ENCODE measurements at places on chromosomes 7 and 10.
A peak's percentile ranks its signal among the peaks of the same experiment; 100 is the strongest.

GRCh38 chr7:8134089-8134733, 127.8 kb downstream of the ICA1 start:
- DNase-seq = peak; percentile 92

- DNase-seq = no peak
Observed at GRCh38 chr7:36657036-36657660, 67.1 kb downstream of the AOAH start.

- DNase-seq = no peak
Observed at GRCh38 chr7:118858651-118859149, 634.2 kb downstream of the ANKRD7 start.

DNA sequence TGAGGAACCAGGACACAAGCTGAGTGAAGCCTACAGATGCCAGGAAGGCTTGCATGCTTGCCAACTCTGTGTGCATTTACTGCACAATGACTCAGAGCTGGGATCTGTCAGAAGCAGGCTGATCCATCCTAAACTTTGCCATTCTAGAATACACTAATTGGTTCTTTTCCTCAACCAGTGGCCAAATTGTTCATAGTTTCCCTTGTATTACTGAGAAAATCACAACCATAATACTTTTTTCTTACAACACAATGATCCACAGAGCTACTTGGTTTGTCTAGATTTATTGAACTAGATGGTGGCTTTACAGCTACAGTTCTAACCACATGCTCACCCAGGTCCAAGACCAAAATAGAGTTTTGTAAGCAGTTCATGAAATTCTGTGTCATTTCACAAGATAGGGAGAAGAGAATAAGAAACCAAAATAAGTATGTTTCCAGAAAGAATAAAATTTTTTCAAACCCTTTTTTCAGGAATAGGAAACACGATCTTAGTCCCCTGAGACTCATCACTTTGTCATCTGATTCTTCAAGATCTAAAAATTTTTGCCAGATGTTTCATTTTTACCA, 21.0 kb upstream of the LRRC17 start:
- DNase-seq = no peak

DNA sequence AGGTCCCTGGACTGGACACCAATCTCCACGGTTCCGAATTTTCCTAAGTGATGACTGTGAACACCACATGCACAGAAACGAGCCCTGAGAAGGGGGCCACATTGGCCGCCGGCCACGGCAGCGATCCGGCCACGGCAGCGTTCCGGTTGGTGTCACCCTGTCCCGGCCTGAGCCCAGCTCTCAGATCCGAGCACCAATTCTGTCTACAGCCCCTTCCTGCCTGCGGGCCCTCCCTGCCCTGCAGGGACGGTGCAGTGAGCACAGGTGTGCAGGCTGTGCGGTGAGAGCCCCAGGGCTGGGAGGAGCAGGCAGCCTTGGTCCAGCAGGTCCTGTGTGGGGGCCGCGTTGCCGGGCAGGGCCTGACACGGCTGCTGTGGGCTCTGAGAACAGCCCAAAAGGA, 29.7 kb upstream of the GPR146 start:
- no peak for DNase-seq

DNA sequence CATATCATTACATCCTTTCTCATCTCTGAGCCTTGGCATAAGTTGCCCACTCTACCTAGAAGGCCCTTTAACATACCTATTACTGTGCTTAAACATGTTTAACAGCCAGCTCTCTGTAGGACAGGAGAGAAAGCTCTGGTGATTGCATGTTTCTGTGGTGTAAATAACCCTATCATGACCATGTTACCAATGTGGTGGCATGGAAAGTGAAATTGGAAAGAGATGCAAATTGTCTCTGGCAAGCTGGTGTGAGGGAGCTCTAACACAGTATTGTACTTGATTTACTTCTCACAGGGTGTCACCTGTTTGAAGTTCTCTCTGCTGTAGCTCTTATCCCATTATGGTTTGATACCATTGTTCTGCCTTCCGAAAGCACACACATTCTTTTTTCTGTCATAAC, 231.8 kb upstream of the DKK1 start:
- no peak for DNase-seq

DNA sequence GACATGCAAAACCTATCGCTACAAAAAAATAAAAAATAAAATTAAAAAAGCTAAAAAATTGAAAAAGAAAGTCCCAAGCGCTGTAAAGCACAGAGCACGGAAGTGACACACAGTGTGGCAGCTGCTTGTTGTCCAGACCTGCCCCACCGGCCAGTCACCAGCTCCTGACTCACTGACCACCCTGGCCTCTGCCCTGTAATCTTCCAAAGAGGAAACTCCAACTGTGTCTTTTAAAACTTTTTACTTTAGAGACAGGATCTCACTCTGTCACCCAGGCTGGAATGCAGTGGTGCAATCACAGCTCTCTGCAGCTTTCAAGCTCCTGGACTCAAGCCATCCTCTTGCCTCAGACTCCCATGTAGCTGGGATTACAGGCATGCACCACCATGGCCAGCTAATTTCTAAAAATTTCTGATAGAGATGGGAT, 23.6 kb downstream of the GNA12 start:
- DNase-seq = no peak

DNA sequence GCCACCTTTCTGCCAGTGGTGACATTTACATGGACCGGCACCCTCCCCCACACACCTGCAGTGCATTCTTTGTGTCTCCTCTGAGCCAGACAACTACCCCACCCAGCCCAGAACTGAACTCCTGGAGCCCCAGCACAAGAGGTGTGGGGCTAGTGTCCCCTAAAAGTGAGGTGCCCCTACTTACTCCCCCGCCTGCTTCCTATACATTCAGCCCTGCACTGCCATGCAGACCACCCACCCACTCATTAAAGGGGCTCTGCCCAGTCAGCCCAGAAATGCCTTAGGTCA, 1.9 kb downstream of the SAP25 start:
- no peak for DNase-seq

- DNase-seq = no peak
Observed at GRCh38 chr7:152369518-152369917, 66.3 kb downstream of the KMT2C start.

DNA sequence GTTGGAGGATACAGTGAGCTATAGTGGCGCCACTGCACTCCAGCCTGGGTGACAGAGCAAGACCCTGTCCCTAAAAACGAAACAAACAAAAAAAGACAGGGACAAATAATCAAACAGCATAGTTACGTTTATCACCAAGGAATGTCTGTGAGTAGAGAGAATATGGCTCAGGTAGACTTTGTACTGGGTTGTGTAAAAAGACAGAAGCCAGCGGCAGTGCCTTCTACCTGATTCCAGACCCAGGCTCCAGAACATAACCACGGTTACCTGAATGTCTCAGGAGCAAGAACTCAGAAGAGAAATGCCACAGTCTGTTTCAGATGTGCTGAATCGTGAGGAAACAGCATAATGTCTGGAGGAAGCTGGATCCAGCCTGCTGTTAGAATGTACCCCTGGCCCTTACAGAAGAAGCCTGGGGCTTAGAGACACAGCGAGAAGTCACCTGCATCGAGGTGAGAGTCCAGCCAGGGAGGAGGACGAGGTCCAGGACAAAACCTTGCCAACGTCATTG, 60.9 kb upstream of the KAT6B start:
- no peak for DNase-seq

DNA sequence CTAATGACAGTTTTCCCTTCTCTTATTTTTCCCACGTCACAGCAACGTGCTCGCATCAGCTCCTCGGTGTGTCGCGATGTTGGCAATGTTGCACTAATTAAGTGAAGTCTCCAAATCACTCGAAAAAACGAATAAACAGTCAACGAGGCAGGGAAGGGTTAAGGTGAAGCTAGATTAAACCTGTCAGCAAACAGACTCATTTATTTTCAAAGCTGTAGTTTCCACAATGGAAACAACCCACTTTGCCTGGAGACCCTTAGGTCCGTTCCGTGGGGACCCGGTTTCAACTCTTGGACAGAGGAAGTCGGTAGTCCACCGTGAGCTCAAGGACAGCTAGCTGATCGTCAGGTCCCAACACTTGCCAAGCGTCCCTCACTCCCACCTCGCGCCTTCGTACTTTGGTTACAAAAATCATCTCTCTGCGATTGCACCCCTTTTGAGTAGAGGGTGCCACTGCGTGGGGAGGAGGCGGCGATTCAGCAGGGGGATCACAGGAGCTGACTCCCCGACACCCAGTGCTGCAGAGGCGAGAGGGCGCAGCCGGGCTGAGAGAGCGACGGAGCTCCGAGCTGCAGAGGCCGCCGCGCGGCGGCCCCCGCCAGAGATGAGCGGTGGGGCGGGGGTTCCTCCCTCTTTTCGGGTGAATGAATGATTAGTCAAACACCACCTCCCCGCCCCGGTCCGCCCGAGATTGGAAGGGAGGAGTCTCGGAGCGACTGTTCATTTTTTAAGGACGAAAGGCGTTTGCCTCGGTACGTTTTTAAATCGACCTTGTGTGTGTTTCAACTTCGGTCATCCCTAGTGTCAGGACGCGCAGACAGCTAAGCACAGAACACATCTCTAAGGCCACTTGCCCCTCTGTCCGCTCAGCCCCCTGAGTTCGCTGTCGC, 1.3 kb upstream of the BMPER start:
- DNase-seq = no peak

DNA sequence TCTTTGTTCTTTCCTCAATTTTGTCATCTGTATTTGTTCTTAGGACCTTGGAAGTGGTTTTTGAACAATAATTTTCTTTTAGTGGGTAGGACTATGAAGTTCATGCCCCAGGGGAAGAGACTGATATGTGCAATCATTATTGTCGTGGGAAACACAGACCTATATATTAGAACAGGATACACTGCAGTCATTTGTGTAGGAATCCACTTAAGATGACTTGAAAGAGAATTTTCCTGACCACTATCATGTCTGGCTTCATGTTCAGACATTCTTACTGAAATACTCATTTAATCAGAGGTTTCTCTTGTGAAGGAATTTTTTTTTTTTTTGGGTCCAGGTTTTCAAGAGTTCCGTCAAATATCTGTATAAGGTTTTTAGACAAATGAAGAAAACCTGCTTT, 163.6 kb downstream of the SUGCT start:
- no peak for DNase-seq
